ENCODE measurements at places on chromosomes 3 and 15.

DNA sequence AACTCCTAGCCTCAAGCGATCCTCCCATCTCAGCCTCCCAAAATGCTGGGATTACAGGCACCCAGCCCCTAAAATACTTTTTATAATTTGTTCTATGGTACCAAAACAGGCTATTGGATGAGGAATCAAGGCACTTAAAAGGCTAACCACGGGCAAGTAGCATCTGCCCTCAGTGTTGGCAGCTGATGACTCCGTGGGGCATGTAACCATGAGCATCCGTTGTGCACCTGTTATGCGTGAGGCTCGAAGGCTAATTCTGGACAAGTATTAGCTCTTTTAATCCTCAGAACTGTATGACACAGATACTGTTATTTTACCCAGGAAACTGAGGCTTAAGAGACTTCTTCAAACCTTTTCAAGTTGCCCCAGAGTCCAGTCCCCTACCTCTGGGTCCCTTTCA lies 10.2 kb downstream of the WDR73 start:
- DNase-seq: no peak

GRCh38 chr15:58534556-58534955 lies 102.8 kb downstream of the LIPC start:
- no peak for DNase-seq

GRCh38 chr15:31471731-31472430 lies 145.2 kb downstream of the KLF13 start:
- peak; percentile 31 for DNase-seq

- DNase-seq: no peak
These were observed 28.6 kb downstream of the TFDP2 start for GRCh38 chr3:142120707-142121106.

DNA sequence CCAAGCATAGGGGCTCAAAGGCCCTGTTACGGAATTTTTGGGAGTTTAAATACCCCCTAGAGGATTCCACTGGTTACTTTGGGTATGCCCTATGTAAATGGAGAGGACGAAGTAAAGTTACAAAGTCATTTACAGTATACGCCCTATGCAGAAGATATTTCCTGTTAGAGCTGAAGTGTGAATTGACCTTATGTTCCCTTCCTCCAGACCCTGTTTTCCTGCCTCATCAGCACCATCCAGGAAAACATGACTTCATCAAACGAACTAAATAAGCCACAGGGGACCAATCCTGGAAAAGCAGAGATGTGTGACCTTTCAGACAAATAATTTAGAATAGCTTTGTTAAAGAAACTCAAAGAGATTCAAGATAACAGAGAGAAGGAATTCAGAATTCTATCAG lies 177.4 kb downstream of the SQOR start:
- no peak for DNase-seq

DNA sequence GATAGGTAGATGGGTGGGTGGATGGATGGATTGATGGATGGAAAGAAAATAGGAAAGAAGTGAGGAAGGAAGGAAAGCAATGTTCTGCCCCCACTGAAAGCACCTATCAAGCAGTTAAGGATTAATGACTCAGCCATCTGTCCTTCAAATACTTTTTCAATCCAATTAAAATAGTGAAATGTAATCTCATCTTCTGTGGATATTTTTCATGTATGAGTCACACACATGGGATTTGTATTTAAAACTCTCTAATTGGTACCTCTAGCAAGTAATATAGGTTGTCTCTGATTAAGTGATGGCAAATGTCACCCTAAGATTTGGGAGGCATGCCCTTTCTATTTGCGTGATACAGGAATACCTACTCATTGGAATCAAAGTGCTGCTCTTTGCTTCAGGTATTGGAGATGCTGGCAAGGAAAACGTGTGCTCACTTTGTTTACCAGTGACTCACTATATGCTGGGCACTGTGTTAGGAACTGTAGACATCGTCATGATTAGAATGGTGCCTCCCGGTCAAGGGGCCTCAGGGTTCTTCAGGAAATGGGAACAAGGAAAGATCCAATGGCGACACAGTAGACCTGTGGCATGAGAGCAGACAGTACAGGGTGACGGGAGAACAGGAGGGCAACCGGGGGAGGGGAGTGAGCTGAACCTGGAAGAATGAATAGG lies 230.1 kb downstream of the CLSTN2 start:
- no peak for DNase-seq

DNA sequence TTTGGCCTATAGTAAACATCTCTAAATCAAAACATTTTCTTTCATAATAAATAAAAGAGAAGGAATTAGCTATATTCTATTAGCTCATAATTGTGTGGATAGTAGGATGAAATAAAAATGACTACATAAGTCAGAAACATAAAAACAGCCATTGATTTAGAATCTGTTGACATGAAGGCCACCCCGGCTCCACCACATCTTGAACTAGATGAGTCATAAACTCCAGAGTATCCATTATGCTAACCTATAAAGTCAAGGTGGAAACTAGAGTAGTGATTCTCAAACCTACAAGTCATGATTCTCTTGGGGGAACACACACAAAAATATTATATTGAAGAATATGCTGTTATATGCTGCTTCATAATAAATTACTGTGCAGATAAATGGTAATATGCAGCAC lies 831.0 kb downstream of the TUSC7 start:
- DNase-seq: no peak

Measured in natural killer cell treated with Interleukin-12 subunit alpha and Interleukin-12 subunit beta and Interleukin-15 and Interleukin-18, amount 100 ng/mL, for 72 hours (primary cell).